ENCODE measurements at places on chromosomes 12 and 14.

DNA sequence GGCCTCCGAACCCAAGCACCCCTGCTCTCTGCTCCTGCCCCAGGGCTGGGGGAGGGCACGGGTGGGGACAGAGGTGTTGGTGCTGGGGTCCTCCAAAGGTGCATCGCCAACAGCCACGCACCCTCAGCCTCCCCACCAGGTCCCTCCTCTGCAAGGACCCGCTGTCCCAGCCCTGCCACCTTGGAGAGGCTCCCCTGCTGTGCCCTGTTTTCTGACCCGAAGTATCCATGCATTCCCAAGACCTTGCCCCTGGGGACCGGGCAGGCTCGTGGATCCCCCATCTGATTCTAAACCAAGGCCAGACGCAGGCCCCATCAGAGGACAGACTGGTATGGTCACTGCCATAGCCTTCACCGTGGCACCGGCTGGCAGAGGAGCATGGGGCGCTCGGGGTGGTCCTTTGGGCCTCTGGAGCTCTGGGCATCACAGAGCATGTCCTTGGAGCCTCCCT is 22.7 kb upstream of the BEGAIN start:
- DNase-seq = no peak

DNA sequence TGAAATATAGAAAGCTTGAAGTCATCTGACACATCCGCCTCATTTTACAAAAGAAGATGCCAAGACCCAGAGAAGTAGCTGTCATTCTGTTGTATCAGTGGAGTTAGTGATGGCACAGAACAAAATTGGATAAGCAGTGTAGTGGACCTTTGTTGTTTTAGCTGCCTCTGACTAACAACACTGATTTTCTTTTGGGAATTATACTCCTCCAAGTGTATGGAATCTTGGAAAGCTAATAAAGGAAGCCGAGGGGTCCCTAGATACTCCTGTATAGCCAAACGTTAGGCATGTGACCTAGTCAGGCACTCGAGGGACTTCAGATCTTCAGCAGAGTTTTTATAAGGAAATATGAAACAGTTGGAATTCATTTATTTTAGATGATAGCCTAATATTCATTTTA is 94.5 kb downstream of the OTOGL start:
- no peak for DNase-seq

GRCh38 chr14:22386924-22387775 is 201.9 kb downstream of the DAD1 start:
- no peak for DNase-seq

DNA sequence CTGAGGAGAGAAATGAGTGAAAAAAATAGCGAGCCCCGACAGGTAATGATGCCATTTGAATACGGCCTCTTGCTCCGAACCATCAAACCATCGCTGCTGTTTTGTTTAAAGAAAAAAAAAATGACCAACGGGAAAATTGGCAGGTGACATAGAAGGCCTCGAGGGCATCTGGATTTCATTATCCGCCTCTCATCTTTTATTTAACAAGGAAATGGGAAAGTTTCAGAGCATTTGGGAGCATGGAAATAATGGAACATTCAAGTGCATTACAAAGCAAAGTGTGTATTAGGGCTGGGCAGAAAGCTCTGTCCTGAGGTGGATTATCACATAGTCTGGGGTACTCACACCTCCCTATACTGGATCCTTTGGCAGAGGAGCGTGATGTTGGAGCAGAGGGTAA is 258.7 kb downstream of the KSR2 start:
- no peak for DNase-seq

- no peak for DNase-seq
These were observed 93.4 kb downstream of the TSPAN9 start for GRCh38 chr12:3170423-3171194.

DNA sequence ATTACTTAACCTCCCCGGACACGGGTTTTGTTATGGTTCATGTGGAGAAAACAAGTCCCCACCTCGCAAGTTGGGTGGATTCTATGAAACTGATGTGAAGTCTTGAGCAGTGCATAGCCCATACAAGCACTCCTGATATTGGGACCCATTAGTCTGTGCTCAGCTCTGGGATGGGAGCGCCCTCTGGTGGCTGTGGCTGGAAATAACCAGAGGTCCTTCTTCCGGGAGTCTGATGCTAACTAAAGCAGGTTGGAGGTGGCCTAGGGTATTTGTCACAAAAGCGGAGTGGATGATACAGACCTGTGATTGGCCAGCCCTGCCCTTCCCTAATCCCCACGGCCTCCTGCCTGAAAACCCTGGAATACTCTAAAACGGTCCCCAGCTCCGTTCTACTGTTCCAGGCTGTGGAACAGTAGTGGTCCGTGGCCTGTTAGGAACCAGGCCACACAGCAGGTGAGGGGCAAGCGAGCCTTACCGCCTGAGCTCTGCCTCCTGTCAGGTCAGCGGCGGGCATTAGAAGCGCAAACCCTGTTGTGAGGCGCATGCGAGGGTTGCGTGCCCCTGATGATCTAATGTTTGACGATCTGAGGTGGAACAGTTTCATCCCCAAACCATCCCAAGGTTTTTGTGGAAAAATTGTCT is 6.4 kb downstream of the SLC48A1 start:
- DNase-seq = peak; percentile 92

DNA sequence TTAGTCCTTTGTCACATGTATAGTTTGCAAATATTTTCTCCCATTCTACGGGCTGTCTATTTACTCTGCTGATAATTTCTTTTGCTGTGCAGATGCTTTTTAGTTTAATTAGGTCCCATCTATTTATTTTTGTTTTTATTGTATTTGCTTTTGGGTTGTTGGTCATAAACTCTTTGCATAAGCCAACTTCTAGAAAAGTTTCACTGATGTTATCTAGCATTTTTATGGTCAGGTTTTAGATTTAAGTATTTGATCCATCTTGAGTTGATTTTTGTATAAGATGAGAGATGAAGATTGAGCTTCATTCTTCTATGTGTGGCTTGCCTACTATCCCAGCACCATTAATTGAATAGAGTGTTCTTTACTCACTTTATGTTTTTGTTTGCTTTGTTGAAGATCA is 1008.4 kb upstream of the ATXN7L3B start:
- no peak for DNase-seq

- DNase-seq = no peak
These were observed 12.6 kb downstream of the TRAPPC6B start for GRCh38 chr14:39157491-39157890.

- DNase-seq = no peak
These were observed 26.2 kb downstream of the SNRPF start for GRCh38 chr12:95884998-95885397.

- DNase-seq = no peak
These were observed 60.2 kb upstream of the ATP2B1 start for GRCh38 chr12:89768586-89769482.

GRCh38 chr14:53533384-53533970 is 380.4 kb upstream of the DDHD1 start:
- DNase-seq = no peak

DNA sequence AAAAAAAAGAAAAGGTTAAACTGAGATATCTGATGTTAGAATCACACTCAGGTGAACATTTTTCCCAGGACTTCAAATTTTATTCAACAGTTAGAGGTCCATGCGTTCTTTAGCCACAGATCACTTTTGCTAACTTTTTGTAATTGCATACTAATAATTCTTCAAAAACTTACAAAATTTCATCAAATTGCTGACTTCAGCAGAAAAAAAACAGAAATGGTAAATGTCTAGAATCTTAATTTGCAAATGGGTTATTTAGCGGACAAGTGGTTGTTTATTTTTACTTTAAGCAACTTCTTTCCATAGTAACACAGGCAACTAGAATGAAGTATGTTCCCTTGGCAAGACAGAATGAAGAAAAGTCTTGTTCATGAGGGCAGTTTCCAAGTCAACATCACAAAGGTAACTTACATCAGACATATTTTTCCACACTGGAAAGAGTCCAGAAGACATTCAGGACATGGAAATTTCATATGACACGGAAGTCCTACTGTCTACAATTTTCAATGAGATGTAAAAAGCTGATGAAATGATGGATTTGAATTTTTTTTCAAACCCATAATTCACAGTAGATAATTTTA is 62.5 kb upstream of the SOX5 start:
- DNase-seq = no peak

DNA sequence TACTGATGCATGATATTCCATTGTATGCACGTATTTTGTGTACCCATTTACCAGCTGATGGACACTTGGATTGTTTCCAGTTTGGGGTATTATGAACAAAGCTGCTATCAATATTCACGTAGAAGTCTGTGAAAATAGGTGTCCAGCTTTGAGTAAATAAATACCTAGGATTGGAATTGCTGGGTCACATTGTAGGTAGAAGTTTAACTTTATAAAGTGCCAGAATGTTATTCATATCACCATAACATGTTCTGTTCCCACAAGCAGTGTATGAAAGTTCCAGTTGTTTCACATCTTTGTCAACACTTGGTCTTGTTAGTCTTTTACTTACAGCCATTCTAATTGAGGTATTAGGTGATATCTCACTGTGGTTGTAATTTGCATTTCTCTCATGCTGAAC is 108.0 kb upstream of the METAP2 start:
- DNase-seq = no peak

- no peak for DNase-seq
These were observed 9.9 kb downstream of the GALNT9 start for GRCh38 chr12:132319359-132319950.

- no peak for DNase-seq
These were observed 4.0 kb downstream of the MYH7 start for GRCh38 chr14:23431486-23431885.

- no peak for DNase-seq
These were observed 4.9 kb downstream of the RAN start for GRCh38 chr12:130876758-130877157.

- DNase-seq = no peak
These were observed 16.1 kb upstream of the NR4A1 start for GRCh38 chr12:52035190-52035589.

- no peak for DNase-seq
These were observed 6.2 kb upstream of the ATP6V0A2 start for GRCh38 chr12:123705935-123706334.

DNA sequence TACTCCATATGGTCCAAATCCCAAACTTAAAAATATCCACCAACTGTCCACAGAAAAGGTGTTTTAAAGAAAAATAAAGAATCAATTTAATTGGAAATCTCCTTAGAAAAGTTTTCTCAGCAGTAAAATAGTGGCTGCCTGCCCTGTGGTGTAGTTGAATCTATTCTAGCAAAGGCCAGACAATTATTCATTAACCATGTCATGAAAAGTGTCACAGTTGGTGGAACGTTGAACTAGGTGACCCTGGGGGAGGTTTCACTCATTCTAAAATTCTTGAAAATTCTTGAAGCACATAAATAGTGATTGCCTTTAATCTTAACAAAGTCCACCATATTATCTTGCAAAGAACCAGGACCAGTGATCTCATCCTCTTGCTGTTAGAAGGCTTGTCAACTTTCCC is 78.4 kb upstream of the GZMB start:
- DNase-seq = no peak
